ENCODE measurements at places on chromosomes 3 and 15. TPM values are rescaled to one million over a fixed set of nuclear protein-coding genes. Genes with fewer than 3 reads are reported as not detected.

GRCh38 chr3:64677961-64678716 is 9.7 kb downstream of the ADAMTS9 start:
- no peaks in the 10 kb centered on the region for H3K36me3 ChIP-seq
- H3K27ac ChIP-seq = no peak overlapping the region
- no peak for DNase-seq
- no peaks in the 10 kb centered on the region for H3K27me3 ChIP-seq
- no peaks in the 10 kb centered on the region for H3K4me1 ChIP-seq

GRCh38 chr15:80099241-80099640 is 39.8 kb downstream of the ZFAND6 start:
- peaks cover 4% of the 10 kb centered on the region for H3K36me3 ChIP-seq
- DNase-seq = no peak
- H3K27ac ChIP-seq = no peak overlapping the region
- H3K4me1 ChIP-seq = peaks cover 27% of the 10 kb centered on the region
- H3K4me3 ChIP-seq = no peak overlapping the region

DNA sequence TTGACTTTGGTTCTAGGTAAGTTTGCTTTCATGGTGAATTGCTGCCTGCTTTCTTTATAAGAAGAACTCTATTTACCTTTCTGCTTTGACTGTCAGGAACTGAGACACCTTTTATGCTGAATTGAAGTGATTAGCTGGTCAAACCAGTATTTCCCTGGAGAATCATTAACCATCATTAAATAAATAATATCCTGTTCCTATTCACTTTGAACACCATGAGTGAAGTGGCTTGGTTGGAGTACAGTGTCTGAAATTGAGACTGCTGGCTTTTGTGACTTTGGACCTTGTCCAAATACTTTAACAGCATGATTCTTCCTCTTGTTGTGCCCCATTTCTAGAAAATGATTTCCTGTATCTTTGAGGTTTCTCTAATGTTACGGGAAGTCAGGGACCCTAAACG is 5.6 kb upstream of the TMEM62 start:
- peaks cover 8% of the 10 kb centered on the region for H3K4me1 ChIP-seq
- peaks cover 6% of the 10 kb centered on the region for H3K27me3 ChIP-seq
- H3K27ac ChIP-seq = no peak overlapping the region
- no peak for DNase-seq
- H3K36me3 ChIP-seq = no peaks in the 10 kb centered on the region
- no peak overlapping the region for H3K4me3 ChIP-seq

DNA sequence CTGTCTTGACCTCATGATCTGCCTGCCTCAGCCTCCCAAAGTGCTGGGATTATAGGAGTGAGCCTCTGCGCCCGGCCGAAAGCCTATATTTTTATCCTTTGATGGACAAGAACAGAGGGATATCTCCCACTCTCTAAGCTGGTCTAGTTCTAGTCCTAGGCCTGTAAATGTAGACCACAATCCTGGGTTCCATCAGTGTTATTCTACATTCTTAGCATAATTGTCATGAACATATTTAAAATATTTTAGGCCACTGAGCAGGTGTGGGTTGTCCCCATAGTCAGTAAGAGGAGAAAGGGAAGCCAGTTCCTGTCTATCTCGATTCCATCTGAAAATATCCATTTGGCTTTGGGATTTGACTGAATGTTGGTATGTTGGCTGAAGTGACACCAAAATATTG is 118.1 kb downstream of the EBLN2 start:
- no peak overlapping the region for H3K4me3 ChIP-seq
- H3K27ac ChIP-seq = no peak overlapping the region
- H3K36me3 ChIP-seq = no peaks in the 10 kb centered on the region

Gene ARL14
- total RNA-seq = not detected

Gene AP4E1
- 12.0 TPM for total RNA-seq
